ENCODE measurements at places on chromosomes 16 and 17. TPM values are rescaled to one million over a fixed set of nuclear protein-coding genes. Genes with fewer than 3 reads are reported as not detected.

GRCh38 chr17:75032720-75033280, 14.0 kb downstream of the ATP5PD start:
- peaks cover 56% of the 10 kb centered on the region for H3K4me1 ChIP-seq
- no peaks in the 10 kb centered on the region for H3K27me3 ChIP-seq
- no peak for DNase-seq
- peak overlapping the region; percentile 98 for H3K27ac ChIP-seq

DNA sequence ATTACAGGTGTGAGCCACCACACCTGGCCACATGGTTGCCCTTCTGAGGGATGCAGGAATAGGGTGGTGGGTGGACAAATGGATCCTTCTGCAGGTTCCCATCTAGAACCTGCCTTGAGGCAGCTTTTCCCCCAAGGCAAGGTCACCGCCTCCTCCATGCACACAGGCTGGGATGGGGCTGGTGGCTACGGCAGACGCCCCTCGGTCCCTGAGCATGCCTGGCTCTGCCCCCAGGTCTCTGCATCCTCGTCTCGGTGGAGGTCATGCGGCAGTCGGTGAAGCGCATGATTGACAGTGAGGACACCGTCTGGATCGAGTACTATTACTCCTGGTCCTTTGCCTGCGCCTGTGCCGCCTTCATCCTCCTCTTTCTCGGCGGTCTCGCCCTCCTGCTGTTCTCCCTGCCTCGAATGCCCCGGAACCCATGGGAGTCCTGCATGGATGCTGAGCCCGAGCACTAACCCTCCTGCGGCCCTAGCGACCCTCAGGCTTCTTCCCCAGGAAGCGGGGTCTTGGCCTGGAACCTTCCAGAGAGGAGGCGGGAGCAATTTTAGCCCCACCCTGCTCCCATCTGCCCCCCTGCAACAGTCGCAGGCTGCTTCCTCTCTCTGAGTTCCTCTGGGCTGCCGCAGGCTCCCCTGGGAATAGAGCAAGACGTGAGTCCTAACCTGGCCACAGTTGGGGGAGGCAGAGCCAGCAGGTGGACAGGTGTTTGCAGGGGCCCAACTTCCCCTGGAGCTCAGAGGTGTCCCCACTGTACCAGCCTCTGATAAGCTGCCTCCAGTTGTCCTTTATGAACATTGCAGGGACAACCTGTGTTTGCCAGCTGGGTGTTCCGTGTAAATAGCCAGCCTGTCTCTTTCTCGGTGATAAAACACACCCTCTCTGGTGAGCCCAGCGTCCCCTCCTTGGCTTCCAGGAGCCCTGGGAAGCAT, 11.7 kb downstream of the CACNG1 start:
- peaks cover 2% of the 10 kb centered on the region for H3K36me3 ChIP-seq
- no peaks in the 10 kb centered on the region for H3K27me3 ChIP-seq
- H3K4me3 ChIP-seq = no peak overlapping the region
- no peak overlapping the region for H3K27ac ChIP-seq

DNA sequence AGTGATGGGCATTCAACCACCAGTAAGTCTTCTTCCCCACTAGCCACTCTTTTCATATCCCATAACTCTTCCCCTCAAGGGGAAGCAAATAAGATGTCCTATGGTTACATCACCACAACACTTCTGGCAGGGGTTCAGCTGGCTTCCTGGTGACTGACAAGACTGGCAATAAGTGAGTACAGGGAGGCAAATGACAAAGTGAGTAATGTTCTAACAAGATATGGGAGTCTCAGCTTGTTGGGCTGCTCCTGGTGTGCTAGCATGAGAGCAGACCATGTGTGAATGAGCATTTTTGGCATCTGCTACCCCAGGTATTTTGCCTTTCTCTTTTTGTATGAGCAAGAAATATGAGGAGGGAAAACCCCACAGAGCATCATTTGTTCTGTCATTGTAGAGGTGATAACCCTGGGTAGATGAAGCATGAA, 9.9 kb downstream of the TMIGD1 start:
- peaks cover 32% of the 10 kb centered on the region for H3K4me1 ChIP-seq
- no peaks in the 10 kb centered on the region for H3K36me3 ChIP-seq
- H3K27me3 ChIP-seq = no peaks in the 10 kb centered on the region
- DNase-seq = no peak
- H3K27ac ChIP-seq = peak overlapping the region; percentile 90

- H3K36me3 ChIP-seq = peaks cover 23% of the 10 kb centered on the region
- peak; percentile 59 for DNase-seq
- H3K4me3 ChIP-seq = peak overlapping the region; percentile 94
- peaks cover 48% of the 10 kb centered on the region for H3K4me1 ChIP-seq
- H3K27me3 ChIP-seq = no peaks in the 10 kb centered on the region
These were observed 4.8 kb downstream of the RNF213 start for GRCh38 chr17:80265205-80266068.

- DNase-seq = no peak
- H3K36me3 ChIP-seq = no peaks in the 10 kb centered on the region
- peaks cover 30% of the 10 kb centered on the region for H3K4me1 ChIP-seq
- no peaks in the 10 kb centered on the region for H3K27me3 ChIP-seq
- no peak overlapping the region for H3K4me3 ChIP-seq
- H3K27ac ChIP-seq = no peak overlapping the region
These were observed 7.7 kb downstream of the CEP295NL start for GRCh38 chr17:78895322-78895721.

DNA sequence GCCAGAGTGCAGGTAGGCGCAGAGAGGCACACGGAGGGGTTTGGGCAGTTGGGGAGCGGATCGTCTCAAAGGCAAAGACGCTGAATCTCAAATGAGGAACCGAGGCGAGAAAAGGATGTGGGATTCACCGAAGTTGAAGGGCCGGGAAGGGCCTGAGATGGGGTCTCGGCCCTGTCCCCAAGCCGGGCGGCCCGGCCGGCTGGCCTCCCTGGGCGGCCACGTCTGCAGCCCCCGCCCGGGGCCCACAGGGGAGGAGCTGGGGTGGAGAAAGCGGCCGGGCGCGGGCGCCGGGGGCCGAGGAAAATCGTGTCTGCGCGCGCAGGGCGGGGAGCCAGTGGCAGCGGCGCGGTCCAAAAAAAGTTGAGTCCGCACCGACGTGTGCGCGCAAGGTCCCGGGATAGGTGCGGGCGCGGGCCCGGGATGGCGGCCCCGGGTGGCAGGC, 458 bp downstream of the SLC12A4 start:
- peak; percentile 20 for DNase-seq
- peaks cover 34% of the 10 kb centered on the region for H3K4me1 ChIP-seq
- H3K4me3 ChIP-seq = peak overlapping the region; percentile 98
- H3K36me3 ChIP-seq = peaks cover 2% of the 10 kb centered on the region
- peak overlapping the region; percentile 80 for H3K27ac ChIP-seq

DNA sequence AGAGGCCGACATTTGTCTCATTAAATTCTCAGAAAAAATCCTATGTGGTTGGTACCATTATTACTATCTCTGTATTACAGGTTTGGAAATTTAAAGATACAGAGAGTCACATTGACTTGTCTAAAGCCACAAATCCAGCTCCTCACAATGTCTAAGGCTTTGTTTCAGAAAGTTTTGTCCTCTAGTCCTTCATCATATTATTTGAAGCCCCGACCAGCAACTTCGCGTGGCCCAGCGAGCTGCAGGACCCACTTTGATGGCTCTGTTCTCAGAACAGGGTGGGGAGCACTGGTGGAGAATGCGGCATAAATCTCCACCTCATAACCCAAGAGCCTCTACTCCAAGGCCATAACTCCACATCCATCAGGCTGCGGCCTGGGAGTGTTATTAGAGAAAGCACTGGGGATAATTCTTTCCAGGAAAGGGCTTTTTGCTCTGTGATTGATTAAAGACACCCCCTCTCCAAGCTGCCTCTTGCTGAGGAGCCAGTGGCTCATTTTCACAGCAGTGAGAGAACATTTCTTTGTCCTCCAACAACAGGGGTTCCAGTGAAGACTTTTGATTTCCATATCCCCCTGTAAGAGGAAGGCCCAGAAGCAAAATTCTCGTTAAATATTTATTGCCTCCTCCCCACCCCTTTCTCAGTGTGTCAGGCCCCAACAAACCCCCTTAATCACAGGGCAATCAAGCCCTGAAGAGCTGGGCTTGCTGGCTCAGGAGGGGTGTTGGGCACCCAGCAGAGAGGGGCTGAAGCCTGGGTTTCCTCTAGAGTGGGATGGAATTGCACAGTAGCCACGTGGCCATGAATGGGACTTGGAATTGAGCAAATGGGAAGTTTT, 113.7 kb upstream of the CDH11 start:
- no peaks in the 10 kb centered on the region for H3K4me1 ChIP-seq
- no peak overlapping the region for H3K4me3 ChIP-seq
- H3K27ac ChIP-seq = no peak overlapping the region
- DNase-seq = no peak

- H3K4me3 ChIP-seq = no peak overlapping the region
- H3K4me1 ChIP-seq = no peaks in the 10 kb centered on the region
- H3K27me3 ChIP-seq = peaks cover 8% of the 10 kb centered on the region
- no peak overlapping the region for H3K27ac ChIP-seq
These were observed 86.1 kb upstream of the SALL1 start for GRCh38 chr16:51237207-51237606.

- H3K27ac ChIP-seq = no peak overlapping the region
- peaks cover 32% of the 10 kb centered on the region for H3K4me1 ChIP-seq
- H3K4me3 ChIP-seq = no peak overlapping the region
- no peaks in the 10 kb centered on the region for H3K27me3 ChIP-seq
- DNase-seq = no peak
- peaks cover 42% of the 10 kb centered on the region for H3K36me3 ChIP-seq
These were observed 58.1 kb downstream of the NDE1 start for GRCh38 chr16:15708096-15708495.

Gene ATP1B2
- 0.36 TPM for total RNA-seq

GRCh38 chr17:29070781-29071180, 27.8 kb downstream of the PIPOX start:
- no peak overlapping the region for H3K27ac ChIP-seq
- H3K4me1 ChIP-seq = peaks cover 2% of the 10 kb centered on the region
- H3K27me3 ChIP-seq = no peaks in the 10 kb centered on the region

GRCh38 chr16:12147681-12148080, 171.1 kb downstream of the SNX29 start:
- peak overlapping the region; percentile 91 for H3K27ac ChIP-seq
- H3K27me3 ChIP-seq = no peaks in the 10 kb centered on the region
- peak overlapping the region; percentile 8 for H3K4me3 ChIP-seq
- peaks cover 32% of the 10 kb centered on the region for H3K4me1 ChIP-seq
- DNase-seq = no peak

DNA sequence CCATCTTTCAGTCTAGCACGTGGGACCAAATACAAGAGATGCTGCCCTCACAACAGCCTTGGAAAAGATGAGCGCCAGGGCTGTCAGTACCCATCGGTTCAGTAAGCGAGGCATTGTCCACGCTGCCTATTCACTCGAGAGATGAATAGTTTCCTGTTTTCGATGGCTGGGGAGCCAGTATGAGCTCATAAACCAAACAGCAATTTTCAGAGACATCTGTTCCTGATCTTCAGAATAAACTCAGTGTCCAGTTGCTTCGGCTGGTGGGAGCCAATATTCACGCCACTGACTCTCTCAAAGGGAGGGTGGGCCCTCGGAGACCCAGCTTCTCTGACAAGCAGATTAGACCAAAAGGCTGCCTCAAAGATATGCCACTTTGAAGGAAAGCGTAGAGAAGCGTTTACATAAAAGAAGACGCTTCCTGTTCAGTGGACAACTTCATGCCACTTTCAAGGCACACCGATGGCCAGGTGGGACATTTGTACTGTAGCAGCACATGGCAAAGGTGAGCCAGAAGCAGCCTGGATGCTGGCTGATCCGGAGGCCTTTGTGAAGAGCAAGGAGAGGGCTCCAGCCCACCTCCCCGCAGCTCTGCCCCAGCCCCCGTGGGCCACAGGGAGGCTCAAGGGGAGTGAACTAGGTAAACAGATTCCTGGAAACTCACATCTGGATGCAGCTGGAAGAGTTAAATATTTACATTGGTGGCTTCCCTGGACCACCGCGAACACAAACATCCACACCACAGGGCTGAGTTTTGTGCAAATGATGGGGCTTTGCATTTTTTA, 6.0 kb downstream of the TIMM22 start:
- peaks cover 48% of the 10 kb centered on the region for H3K36me3 ChIP-seq
- no peak overlapping the region for H3K4me3 ChIP-seq
- H3K27ac ChIP-seq = no peak overlapping the region
- DNase-seq = no peak
- peaks cover 31% of the 10 kb centered on the region for H3K4me1 ChIP-seq

Gene GLOD4
- total RNA-seq = 79.9 TPM

Gene CDRT15
- not detected for total RNA-seq

DNA sequence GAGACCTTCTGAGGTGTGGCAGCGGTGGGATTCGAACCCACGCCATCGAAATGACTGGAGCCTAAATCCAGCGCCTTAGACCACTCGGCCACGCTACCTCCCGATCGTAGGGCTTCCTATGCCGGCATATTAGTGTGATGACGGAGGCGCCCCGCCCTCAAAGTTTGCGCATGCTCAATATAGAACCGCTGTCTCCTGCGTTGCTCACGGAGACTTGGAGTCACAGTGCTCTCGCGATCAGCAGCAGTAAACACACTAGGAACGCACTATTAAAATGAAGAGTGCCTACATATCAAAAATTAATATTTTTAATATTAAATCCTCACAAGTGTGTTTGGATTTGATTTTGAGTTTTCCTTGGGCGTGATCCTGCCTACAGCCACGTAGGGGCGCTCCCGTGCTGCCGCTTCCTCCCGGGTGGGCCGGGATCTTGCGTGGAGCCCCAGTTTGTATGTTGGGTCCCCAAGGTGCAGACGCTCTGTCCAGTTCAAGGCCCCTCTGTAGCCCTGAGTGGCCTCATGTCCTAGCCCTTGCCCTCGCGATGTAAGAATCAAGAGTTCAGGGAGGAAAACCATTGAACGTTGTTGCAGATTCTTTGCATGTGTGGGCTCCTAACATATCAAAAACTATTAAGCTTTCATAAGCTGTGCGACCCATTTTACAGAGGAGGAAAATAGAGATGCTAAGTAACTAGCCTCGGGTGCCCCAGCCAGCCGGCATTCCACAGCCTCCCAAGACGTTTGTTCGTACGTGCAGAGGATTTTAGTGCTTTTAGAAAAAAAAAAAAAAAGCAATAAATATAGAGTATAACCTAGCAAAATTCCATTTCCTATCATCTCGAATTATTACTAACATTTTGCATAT, 10.2 kb upstream of the EEF2K start:
- H3K27ac ChIP-seq = peak overlapping the region; percentile 100
- H3K4me1 ChIP-seq = peaks cover 55% of the 10 kb centered on the region
- H3K36me3 ChIP-seq = peaks cover 2% of the 10 kb centered on the region
- H3K4me3 ChIP-seq = peak overlapping the region; percentile 92

GRCh38 chr17:64024781-64025731, 4.6 kb upstream of the ICAM2 start:
- peaks cover 57% of the 10 kb centered on the region for H3K4me1 ChIP-seq
- no peaks in the 10 kb centered on the region for H3K27me3 ChIP-seq
- H3K27ac ChIP-seq = peak overlapping the region; percentile 100
- DNase-seq = peak; percentile 74
- H3K36me3 ChIP-seq = no peaks in the 10 kb centered on the region
